ENCODE measurements at places on chromosomes 3 and 15.

DNA sequence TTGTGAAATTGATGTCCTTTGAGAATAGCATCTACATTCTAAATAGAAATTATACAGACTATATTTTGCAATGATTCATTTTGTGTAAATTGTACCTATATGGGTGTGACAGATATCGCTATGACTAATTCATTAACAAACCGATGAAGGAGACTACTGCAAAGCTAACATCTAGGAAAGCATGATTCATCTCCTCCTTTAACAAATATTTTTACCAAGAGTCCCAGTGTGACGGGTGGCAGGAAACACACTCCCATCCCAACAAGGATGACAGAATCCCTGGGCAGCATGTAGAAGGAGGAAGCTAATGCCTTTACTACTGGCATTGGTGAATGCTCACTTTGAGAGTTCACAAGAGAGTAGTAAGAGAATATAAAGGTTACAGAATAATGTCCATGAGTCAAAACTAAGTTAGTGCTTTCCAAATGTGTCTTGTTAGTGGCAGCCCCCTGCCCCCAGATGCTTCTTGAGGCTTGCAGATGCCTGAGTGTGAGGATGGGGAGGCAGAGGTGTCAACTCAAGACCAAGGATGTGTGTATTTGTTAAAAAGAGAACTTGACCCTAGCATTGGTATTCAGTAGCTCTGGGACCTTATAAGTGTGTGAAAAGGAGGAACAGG, 180.6 kb downstream of the FMN1 start:
- DNase-seq, result no peak

DNA sequence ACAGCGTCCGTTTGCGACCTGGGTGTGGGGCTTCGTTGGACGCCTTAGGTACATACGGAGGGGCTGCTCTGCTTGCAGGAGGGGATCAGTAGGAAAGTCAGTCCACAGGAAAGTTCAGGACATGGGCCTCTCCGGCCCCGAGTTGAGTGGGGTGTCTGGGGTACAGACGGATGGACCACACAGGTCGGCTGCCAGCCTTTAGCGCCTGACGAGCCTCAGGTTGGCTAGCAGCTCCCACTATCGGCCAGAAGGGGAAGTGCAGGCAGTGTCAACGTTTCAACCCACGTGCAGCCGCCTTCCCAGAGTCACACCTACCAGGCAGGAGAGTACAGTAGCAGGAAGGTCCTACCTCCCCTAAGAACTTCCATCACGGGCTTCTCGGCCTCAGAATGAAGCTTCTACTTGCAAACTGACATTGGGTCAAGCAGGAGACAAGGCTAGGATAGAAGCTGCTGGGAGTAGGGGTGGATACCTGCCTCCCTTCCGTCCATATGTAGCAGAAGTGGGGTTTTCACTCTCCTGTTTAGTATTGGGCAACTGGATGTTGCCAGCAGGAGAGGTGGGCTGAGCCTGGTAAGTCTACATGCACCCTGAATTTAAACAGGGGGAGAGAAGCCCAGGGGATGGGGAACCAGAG, 1.8 kb upstream of the SCN5A start:
- peak; percentile 69 for DNase-seq

DNA sequence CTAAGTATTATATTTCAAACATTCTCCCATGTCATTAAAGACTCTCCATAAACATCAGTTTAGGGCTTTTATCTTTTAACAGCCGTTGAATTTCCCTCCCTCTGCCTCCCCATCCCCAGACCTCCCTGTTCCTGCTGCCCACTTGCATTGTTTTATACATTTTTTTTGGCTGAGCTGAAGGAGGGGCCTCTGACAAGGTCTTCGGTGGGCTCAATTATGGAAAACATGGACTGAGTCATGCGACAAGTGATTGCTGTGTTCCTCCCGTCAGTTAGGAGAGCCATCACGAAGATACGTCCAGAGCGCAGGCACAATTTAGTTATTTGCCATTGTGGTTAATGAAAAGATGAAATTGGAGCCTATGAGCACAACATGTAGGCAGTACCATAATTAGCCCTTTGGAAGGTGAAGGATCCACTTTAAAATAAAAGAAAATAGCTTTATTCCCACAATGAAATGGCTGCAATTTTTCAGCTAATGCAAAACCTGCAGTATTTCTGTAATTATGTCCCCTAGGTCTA, 12.0 kb upstream of the NMNAT3 start:
- DNase-seq, result no peak

DNA sequence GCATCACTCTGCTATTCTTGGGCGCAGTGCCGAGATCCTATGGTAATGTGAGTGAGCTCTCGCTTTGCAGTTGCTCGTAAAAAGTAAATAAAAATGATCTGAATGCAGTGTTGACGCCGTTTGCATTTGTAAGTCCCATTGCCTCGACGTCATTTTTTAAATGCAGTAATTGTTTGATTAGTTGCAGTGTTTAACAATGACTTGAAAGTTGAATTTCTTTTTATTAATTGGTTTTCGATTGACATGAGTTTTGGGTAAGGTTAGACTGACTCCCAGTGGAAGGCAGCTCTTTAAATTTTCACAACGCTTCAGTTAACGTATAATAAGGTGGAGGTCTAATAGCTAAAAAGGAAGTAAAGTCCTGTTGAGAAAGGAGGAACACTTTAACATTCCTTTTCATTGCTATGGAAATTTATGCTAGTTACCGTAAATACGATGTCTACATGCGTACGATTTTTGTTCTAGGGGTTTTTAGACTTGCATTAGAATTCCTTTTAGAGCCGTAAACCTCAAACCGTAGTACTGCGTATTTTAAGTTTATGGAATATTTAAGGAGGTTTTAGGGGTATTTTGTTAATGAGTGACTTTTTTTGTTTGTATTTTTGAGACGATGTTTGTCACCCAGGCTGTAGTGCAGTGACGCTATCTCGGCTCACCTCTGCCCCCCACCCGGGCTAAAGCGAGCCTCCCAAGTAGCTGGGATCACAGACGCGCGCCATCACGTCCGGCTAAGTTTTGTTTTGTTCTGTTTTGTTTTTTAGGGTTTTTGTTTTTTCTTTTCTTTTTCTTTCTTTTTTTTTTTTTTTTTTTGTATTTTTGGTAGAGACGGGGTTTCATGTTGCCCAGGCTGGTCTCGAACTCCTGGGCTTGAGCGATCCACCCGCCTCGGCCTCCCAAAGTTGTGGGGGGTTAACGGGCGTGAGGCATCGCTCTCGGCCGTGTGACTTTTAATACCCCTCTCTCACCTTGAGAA, 1.4 kb downstream of the MORF4L1 start:
- no peak for DNase-seq

- DNase-seq, result no peak
Measured at GRCh38 chr3:193794002-193794881, 201.2 kb downstream of the OPA1 start.

- no peak for DNase-seq
Measured at GRCh38 chr3:25447925-25448324, 19.9 kb downstream of the RARB start.

GRCh38 chr3:193774272-193774915, 181.4 kb downstream of the OPA1 start:
- no peak for DNase-seq

DNA sequence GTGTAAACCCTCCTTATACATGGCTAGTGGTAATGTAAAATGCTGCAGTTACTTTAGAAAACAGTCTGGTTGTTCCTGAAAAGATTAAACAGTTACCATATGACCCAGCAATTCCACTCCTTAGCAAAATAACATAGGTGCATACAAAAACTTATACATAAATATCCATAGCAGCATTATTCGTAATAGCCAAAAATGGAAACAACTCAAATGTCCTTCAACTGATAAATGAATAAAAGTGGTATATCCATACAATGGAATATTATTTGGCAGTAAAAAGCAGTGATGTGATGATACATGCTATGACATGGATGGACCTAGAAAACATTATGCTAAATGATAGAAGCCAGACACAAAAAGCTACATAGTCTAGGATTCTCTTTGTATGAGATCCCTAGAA, 31.6 kb upstream of the SIN3A start:
- DNase-seq, result no peak

DNA sequence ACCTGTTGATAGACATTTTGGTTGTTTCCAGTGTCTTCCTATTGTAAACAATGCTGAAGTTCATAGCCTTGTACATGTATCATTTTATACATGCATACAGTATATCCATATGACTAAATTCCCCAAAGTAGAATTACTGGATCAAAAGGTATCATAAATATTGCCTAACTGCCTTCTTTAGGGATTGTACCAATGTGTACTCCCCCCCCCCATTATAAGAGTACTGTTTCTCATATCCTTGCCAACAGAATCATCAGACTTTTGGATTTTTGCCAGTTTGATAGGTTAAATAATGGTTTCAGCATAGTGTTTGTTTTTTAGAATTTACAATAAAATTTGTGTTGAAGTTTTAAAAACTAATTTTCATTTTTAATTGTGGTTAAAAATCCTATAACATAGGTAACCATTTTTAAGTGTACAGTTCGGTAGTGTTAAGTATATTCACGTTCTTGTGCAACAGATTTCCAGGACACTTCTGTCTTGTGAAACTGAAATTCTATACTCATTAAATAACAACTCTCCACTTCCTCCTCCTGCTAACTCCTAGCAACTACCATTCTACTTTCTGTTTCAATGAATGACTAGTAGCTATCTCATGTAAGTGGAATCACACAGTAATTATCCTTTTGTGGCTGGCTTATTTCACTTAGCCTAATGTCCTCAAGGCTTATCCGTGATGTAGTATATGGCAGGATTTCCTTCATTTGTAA, 30.8 kb upstream of the MAP3K13 start:
- no peak for DNase-seq

GRCh38 chr15:59924812-59925522, 79.1 kb upstream of the FOXB1 start:
- DNase-seq, result no peak

DNA sequence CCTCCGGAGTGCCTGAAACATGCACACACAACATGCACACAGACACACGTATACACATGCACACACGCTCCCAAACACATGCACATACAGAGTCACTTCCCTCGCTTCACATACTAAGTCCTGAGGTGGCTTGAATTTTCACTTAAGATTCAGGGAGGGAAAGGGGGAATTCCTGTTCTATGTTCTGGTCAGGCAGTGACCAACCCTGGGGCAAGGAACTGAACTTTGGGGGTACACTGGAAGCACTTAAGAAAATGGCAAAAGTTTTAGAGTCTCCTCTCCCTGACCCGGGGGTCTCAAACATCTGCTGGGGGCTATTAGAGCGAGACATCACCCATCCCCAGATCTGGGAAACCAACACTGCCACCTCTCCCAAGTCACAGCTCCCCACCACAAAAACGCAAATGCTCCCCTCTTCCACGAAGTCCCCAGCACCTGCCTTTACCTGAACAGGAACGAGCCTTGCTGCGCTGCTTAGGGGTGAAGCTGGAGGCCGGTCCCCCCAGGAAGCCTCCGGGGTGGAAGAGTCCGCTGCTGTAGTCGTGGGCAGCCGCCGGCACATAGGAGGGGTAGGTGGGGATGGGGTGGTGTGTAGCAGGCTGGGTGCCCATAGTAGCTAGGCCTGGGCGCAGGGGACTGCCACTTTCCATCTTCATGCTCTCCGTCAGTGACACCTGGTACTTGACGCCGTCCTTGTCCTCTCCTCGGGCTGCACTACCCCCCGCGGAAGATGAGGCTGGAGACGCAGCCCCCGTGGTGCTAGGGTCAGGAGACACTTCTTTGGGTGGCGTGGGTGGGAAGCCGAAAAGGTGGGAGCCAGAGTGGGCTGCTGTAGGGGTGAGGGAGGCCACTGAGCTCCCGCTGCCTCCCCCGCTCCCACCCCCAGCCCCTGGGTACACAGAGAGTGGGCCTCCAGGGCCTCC, 7.5 kb downstream of the GATA2 start:
- no peak for DNase-seq

GRCh38 chr3:179116816-179117215, 31.3 kb upstream of the PIK3CA start:
- no peak for DNase-seq

DNA sequence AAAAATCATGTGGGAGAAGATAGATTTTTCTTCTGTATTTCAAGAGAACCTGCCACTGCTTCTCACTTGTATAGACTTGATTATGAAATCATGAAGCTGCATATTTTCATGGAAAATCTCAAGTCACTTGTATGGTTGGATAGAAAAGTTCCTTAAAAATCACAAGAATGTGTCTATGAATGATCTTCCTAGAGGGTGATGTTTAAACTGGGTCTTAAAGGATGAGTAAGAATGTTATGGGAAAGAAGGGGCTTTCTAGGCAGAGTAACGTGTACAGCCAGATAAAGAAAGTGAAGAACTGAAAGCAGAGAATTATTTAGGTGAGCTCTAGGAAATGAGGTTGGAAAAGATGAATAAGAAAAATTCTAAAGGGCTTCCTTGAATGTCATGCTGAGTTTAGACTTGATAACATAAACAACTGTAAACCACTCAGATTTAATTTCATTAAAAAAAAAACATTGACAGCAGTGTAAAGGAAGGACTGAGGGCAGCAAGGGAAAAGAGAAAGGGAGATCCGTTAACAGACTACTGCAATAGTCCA, 5.0 kb downstream of the CD47 start:
- DNase-seq, result no peak

GRCh38 chr3:52297242-52298148, 9.9 kb downstream of the GLYCTK start:
- no peak for DNase-seq

GRCh38 chr3:12750223-12750622, 8.8 kb downstream of the TMEM40 start:
- DNase-seq, result no peak

- no peak for DNase-seq
Measured at GRCh38 chr3:111603679-111604078, 8.5 kb upstream of the ZBED2 start.

DNA sequence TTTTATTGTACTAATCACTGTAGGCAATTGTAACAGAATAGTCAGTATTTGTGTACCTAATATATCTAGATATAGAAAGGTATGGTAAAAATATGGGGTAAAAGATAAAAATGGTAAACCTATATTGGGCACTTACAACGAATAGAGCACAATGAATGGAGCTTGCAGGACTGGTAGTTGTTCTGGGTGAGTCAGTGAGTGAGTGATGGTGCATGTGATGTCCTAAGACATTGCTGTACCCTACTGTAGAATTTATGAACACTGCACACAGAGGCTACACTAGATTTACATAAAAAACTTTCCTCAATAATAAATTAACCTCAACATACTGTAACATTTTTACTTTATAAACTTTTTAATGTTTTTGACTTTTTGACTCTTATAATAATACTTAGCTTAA, 274.3 kb upstream of the PPP2R3A start:
- no peak for DNase-seq

DNA sequence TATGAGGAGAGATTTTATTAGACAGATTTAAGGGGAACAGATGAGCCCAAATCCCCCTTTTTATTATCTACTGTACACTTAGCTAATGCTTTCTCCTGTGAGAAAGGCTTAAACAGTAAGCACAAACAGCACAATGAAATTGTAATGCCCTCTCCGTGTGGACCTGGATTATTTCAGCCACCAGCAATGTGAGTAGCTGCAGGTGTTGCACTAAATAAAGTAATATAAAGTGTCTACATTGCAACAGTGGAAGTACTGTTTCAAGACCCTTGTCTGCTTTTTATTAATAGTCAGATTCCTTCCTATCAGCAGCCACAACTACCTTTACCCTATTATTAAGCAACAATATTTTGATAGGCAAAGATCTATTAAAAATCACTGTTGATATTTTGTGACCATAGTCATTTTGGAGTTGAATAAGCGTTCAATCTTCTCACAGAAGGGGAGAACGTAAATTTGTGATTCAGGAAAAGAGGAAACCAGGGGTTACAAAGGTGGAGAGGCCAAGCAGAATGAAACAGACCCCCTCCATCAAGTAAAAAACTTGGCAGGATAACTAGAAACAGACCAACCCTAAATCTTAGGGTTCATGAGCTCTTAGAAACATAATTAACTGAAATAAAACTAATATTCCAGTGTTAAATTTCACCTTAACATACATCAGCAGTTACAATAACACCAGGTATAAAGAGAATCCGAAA, 422.6 kb downstream of the MECOM start:
- no peak for DNase-seq

- no peak for DNase-seq
Measured at GRCh38 chr3:192170031-192170430, 557.3 kb downstream of the FGF12 start.
